ENCODE measurements at places on chromosomes 5 and 9. TPM values are rescaled to one million over a fixed set of nuclear protein-coding genes. Genes with fewer than 3 reads are reported as not detected.

The MTAP gene
- total RNA-seq: 22.4 TPM

The IFNA21 gene
- not detected for total RNA-seq

The HNRNPK gene
- 446 TPM for total RNA-seq

The IFNA2 gene
- total RNA-seq: not detected

All from skeletal muscle tissue (tissue), 5 donors.